ENCODE measurements at places on chromosomes 11 and 22.

DNA sequence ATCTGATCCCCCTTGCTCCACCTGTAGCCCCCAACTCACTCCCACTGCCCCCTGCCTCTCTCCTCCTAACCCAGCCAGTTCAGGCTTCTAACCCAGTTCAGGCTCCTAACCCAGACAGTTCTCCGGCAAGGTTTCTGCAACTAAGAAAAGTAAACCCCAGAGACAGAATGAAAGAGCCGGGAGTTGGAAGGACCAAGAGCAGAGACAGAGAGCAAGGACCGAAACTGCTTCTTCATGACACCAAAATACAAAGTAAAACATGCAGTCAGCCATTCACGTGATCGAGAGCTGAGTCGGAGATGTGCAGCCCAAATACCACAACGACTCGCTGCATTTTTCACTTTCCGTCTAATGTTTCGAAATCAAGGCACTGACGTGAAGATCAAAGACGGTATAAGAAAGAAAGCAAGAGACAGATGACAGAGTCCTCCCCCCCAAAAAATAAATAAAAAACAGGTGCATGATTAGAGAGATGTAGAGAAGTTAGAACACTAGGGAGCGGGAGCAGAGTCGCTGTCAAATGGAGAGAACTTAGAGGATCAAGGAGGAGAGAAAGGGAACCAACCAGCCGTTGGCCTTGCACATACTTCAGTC, 884 bp downstream of the IL10RA start:
- no peak for DNase-seq

DNA sequence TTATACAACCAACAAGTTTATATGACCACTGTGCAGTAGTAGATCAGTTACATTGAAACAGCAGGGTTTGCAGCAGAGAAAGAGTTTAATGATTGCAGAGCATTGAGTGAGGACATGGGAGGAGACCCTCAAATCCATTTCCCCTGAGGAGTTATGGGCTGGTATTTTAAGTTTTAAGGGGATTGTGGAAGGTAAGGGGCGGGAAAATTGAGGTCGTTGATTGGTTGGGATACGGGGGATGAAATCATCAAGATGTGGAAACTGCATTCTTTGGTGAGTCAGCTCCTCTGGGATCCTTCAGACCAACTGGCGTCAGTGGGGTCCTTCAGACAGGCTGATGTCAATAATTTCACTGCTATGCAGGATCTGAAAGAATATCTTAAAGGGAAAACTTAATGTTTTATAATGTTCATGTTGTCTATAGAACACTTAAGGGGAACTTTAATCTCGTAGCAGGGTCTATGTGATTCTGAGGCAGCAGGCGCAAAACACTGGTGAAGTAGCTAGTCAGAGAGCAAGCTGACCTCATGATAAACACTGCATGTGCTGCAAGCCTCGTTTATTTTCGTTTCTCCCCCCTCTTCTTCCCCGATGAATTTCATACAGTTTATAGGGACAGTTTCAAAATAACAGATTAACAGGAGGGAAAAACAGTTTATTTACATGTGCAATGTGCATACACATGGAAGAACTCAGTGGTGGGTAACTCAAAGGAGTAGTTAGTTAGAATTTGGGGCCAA, 17.4 kb upstream of the BACE1-AS start:
- DNase-seq = no peak

- DNase-seq = no peak
These were observed 27.8 kb downstream of the P4HA3 start for GRCh38 chr11:74283580-74284180.

DNA sequence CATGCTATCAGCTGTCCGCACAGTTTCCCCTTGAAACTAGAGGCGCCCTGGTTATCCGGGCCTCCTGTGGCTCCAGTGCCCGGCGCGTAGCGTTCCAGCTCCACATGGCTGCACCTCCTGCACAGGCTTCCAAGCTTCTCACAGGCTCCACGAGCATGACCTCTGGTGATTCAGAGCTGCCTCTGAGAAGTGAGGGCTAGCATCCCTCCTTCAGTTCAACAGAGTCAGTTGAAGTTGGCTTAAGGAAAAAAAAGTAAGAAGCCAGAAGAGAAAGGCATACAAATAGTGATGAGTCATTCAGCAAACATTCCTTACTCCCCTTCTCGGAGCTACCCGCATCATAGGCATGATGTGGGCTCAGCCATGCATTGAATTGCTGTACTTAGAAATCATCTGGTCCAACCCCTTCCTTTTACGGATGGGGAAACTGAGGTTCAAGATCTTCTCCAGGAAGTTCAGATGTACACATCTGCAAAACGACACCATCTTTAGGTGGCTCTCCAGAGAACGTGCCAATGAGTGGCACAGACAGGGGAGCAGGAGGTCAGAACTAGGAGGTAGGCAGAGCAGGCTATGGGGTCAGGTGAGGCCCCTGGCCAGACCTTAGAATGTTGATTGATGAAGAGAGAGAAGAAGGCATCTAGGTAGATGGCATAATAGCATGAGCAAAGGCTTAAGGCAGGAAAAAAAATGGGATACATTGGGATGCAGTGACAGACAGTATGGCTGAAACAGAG, 216.3 kb upstream of the TBCEL start:
- no peak for DNase-seq

Measured in activated T-helper 1 cell treated with anti-CD3 and anti-CD28 coated beads, Interleukin-2, amount 50 U/mL, for 16 hours (primary cell).